Hematopoietic multipotent progenitor cell treated with erythropoietin and hydrocortisone succinate and interleukin-3 and kit ligand, for 17 days (in vitro differentiated cells): ENCODE measurements at places on chromosomes 7 and 10.

- DNase-seq = no peak
Observed at GRCh38 chr10:78331391-78331922, 297.8 kb downstream of the RPS24 start.

DNA sequence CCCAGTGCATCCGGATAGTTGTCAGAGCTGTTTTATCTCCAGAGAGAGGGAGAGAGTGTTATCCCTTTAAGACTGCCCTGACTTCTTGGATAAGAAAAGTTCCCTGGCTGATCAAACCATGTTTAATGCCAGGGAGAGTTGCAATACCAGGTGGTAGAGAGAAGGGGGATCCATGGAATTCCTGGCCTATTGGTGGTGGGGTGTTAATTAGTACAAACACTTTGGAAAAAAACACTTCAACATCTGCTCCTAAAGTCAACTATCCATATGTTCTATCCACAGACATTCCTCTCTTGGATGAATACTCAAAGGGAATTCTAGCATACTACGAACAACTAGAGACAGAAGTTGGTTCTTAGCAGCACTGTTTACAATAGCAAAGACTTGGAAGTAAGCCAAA, 307.2 kb downstream of the TCERG1L start:
- DNase-seq = no peak

- DNase-seq = no peak
Observed at GRCh38 chr7:108585843-108586242, 16.2 kb downstream of the DNAJB9 start.

- DNase-seq = no peak
Observed at GRCh38 chr7:151682831-151683614, 163.3 kb upstream of the RHEB start.

DNA sequence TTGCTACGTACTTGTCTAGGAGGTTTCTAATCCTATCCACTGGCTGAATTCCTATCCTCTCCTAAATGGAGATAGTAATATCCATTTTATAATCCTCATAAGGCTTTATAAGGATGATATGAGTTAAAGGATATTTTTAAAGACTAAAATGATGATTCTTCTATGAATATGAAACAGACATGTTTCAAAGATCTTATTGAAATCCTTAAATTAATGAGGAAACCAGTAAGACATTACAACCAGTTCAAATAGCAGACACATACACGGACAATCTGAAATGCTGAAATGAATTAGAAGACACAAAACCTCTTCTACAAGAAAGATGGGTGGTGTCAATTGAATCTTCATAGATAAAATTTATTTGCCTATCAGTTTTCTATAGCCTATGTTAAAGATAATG, 132.9 kb upstream of the ANK3 start:
- no peak for DNase-seq

DNA sequence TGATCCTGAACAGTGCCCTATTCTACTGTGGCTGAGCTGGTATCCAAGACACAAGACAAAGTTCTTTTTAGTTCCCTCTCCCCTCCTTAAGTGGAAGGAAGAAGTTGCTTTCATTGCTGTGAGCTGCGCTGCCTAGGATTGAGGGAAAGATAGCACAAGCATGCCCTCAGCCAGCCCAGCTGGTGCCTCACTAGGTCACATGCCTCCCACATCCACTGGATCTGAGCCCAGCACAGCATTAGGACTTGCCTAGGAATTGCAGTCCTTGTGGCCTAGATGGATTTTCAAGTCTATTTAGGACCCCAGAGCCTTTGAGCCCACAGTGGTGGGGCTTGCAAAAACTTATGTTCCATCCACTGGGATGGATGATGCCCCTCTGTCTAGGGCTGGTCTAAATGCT, 214.2 kb downstream of the ZNF248 start:
- DNase-seq = no peak

GRCh38 chr7:44104860-44105771, 971 bp downstream of the AEBP1 start:
- no peak for DNase-seq

DNA sequence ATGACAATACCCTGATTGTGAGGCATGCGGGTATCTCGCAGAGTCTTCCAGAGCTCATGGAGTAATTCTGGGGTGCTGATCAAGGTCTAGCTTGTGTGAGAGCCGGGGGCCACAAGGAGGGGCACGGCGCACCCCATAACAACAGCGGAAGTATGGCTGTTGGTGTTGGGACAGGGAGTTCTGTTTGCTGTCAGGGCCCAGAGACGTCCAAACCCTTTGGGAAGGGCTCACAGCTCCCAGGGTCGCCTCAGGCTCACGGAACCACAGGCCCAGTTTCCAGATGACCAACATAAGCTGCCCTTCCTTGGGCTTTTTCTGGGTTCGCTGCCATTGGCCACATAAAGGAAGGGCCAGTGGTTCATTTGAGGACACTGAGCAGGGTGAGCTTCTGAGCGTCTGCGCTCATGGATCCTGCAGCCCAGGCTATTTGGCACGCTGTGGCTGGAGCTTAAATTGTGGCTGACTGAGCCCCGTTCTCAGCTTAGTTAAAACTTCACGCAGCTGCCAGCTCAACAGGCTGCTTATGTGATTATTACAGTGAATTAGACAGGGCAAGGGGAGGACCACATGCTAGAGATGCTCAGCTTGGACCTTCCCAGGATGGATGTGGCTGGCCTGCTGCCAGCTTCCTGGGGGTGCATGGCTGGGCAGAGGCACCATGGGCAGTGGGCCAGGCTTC, 92.3 kb downstream of the DNAJB6 start:
- DNase-seq = no peak

DNA sequence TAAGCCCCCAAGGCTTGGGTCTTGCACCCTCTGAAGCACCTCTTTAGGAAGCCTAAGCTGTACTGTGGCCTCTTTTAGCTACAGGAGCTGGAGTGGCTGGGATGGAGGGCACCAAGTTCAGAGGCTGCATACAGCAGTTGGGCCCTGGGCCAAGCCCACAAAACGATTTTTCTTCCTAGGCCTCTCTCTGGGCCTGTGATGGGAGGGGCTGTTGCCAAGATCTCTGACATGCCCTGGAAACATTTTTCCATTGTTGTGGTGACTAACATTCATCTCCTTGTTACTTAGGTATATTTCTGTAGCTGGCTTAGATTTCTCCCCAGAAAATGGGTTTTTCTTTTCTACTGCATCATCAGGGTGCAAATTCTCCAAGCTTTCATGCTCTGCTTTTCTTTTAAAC, 375.7 kb upstream of the NPSR1 start:
- no peak for DNase-seq

- no peak for DNase-seq
Observed at GRCh38 chr7:101330011-101330484, 8.4 kb upstream of the IFT22 start.

DNA sequence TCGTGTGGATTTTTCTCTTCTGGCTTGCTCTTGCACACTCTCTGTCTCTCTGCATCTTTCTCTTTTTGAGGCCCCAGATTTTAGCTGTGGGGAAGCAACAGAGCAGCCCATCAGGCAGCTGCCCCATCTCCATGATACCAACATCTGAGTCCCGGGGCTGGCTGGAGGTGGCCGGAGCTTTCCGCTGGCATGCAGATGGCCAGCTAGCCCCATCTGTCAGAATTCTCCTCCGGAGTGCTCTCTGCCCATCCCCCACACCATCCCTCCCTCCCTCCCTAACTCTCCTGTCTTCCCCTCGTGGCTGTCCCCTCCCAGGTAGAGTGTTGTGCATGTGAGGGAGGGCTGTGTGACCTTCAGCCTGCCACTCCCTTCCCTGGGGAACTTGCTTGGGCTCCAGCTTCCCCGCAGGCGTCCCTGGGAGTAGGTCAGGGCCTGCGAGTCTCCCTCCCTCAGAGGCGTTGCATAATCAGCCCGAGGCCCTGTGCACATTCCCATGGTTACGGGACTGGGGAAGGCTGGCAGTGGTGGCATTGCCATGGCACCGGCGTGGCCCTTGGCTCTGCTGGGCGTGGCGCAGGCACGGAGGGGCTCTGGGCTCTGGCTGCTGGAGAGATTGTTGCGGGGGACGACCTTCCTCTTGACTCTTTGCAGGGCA, 24.7 kb downstream of the GHRHR start:
- DNase-seq = no peak

DNA sequence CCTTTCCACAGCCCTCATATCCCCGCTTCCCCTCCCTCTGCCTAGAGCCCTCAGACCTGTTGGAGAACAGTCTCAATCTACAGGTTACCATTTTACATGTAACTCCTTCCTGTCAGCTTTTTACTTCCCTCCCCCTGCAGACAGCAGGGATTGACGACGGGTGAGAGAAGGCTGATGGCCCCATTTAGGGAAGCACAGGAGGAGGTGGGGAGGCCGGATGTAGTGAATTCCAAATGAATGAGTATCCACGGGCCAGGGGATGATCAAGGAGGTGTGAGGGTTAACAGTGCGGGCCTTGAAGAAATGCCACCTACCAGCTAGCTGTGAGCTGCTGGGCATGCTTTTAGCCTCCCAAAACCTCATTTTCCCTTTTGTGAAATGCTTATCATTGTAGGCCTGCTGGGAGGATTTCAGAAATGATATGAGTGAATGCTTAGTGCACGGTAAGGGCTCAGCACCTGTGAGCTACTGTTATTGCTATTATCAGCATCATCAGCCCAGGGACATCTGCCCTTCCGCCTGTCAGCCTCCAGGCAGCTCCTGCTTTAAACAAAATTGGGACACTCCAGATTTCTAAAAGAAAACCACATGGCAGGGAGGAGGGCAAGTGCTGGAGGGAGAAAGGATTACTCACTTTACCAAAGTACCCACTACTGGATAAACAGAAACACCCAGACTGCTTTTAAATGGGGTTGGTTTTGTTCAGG, 6.5 kb upstream of the NANOS1 start:
- DNase-seq = no peak

DNA sequence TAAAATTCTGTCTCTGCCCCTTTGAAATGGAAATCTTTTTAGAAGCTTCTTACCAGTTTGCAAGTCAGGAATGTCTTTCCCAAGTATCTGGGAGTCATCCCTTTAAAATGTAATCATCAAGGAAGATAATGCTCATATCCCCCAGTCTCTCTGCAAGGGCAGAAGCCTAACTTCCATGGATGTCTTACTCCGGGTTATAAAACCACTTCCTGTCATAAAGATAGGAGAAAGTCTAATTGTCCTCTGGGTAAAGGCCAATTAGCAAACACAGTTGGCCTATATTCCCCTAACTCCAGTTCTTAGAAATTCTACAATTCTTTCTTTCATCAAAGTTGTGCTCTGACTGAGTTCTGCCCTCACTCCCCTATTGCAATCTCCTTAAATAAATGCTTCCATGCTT, 1631.5 kb upstream of the LRRTM3 start:
- no peak for DNase-seq

- DNase-seq = no peak
Observed at GRCh38 chr7:51180092-51180491, 136.5 kb downstream of the COBL start.

GRCh38 chr10:133418289-133418993, 6.0 kb downstream of the SPRN start:
- no peak for DNase-seq

DNA sequence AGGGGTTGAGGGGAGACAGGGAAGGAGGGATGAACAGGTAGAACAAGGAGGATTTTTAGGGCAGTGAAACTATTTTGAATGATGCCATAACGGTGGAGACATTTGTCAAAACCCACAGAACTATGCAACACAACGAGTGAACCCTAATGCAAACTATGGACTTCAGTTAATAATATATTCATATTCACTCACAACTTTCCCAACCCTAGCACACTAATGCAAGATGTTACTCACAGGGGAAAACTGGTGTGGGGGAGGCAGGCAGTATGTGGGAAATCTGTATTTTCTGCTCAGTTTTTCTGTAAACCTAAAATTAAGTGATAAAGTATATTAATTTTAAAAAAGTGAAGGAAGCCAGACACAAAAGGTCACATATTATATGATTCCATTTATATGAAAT, 17.3 kb downstream of the GNA12 start:
- DNase-seq = no peak
